Lung (tissue), 17 donors: ENCODE measurements at places on chromosomes 1 and 21. TPM values are rescaled to one million over a fixed set of nuclear protein-coding genes. Genes with fewer than 3 reads are reported as not detected.

DNA sequence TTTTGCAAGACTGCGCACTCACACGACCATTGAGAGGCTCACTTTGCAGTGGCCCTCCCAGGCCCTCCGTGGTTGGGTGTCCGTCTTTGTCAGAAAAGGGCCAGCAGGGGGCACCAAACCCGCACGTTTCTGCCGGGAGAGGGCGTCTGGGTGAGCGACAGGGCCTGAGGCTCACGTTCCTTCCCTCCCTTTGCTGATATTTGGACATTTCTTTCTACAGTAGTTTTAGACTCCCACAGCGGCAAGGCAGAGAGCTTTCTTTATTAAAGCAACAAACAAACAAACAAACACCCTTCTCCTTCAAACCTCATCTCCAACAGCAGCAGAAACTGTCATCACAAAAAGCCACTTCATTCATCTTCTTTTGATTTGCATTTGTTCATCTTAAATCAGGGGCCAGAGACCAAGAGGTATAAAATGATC lies 79.2 kb upstream of the WDR26 start:
- peak; percentile 89 for DNase-seq

DNA sequence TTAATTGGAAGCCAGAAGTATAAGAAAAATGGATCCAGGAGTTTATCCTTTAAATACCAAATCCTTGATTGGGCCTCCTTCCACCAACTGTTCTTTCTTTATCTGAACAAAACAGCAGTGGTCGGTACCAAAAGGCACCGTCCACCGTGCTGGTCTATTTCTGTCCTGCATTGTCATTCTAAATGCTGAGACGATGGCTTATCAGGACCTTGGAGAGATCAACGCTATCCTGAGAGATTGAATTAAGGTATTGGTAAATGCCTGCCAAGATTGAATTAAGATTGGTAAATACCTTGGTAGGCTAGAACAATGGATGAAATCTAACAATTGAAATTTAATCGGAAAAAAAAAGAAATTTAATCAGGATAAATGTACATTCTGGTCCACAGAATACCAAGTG lies 73.4 kb upstream of the SOD1 start:
- no peak for DNase-seq

ZNF593OS gene
- not detected for total RNA-seq

CRNN gene
- total RNA-seq, result not detected

SYT2 gene
- total RNA-seq, result 0.03 TPM

RPS6KC1 gene
- 14.7 TPM for total RNA-seq

- DNase-seq, result no peak
Measured at GRCh38 chr1:43329995-43330751, 7.4 kb upstream of the MPL start.

DNA sequence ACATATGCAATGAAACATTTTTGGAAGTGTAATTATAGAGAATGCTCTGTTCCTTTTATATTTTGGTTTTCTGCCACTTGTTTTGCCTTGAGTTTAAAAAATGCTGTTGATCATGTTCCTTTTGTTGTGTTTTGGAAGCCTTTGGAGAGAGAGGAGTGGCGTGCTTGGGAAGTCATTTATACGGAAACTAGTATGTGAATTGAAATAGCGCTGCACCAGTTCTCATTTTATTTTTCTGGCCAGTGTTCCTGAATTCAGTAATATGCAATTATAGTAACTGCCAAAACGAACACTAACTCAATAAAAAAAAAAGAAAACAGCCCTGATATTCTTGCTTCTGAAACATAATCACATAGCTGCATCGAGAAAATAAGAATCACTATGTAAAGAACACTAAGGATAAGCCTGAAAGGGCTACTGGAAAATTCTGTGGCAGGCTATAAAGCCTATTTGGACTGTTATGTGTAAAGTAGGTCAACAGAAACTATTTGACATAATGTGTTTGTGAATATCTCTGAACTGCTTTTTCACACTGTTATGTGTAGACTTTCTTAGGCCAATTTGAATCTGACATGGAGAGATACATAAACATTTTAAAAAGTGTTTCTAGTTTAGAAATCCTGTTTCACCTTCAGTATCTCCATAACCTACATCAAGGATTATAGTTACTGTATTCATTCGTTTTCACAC lies 742.0 kb downstream of the KCNT2 start:
- DNase-seq, result no peak

DNA sequence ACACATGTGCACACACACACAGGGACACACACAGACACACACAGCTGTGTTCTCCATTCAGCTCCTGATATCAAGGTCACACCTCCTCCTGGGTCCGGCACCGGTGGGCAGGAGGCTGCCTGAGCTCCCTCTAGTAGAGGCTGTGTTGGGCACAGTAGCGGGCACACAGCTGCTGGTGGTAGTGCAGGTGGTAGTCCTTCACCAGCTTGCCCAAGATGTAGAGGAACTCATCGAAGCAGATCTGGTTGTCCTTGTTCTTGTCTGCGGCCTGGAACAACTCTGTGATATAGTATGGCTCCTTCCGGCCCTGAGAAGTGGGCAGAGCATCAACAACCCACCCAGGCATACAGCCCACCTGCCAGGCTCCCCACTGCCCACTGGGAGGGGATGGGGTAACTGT lies 5.6 kb upstream of the S100A8 start:
- no peak for DNase-seq

GRCh38 chr21:44737706-44738354 lies 26.5 kb upstream of the TSPEAR start:
- no peak for DNase-seq

- DNase-seq, result no peak
Measured at GRCh38 chr21:42312626-42313104, 2.5 kb downstream of the TFF3 start.

GRCh38 chr1:8870103-8870502 lies 8.4 kb downstream of the ENO1 start:
- no peak for DNase-seq

KLHDC9 gene
- total RNA-seq, result 7.1 TPM

- DNase-seq, result no peak
Measured at GRCh38 chr1:32606565-32607371, 43.6 kb downstream of the ZBTB8OS start.

DNA sequence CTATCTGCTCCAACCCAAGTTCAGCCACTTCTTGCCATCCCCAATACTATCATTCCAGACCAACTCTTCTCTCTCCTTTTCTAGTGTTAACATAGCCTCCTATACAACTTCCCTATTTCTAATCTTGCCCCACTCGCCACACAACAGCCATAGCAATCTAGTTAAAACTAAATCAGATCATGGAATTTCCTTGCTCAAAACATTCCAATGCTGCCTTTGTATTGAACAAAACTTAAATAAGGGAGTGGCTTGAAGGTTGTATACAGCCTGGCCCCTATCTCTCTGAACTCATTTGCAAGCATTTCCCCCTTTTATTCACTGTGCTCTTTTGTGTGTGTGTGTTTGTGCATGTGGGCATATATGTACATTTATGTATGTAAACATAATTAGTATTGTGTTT lies 118.1 kb upstream of the SGIP1 start:
- peak; percentile 21 for DNase-seq

- no peak for DNase-seq
Measured at GRCh38 chr1:212860713-212861581, 2.9 kb downstream of the FLVCR1 start.

DNA sequence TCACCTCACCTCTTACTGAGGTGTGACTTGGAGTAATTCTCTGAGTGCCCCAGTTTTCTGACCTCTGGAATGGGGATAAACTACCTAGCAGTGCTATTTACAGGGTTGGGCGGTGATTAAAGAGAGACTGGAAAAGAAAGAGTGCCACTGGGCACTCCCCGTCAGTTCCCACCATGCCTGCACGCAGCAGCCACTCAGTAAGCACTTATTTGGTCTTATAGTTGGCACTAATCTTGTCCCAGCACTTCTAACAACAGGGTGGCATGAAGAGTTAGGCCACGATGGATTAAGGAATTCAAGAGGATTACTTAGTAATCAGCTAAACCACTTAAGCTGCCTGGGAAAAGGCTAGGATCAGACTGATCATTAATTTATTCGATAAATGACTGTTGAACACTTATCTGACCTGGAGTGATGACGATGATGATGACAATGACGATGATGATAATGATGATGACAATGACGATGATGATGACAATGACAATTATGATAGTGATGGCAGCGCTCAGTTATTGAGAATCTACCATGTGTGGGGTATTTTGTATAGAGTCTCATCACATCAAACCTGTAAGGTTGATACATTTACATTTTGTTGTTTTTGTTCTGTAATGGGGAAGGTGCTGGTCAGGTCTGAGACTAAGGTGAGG lies 5.4 kb downstream of the CITED4 start:
- DNase-seq, result no peak

- DNase-seq, result no peak
Measured at GRCh38 chr1:39529901-39530535, 38.6 kb downstream of the BMP8A start.

INPP5B gene
- total RNA-seq, result 40.8 TPM

- no peak for DNase-seq
Measured at GRCh38 chr1:4133297-4133938, 233.3 kb upstream of the C1orf174 start.

- peak; percentile 86 for DNase-seq
Measured at GRCh38 chr1:243713470-243714186, 136.4 kb downstream of the AKT3 start.

GRCh38 chr1:159120317-159120716 lies 43.8 kb upstream of the AIM2 start:
- no peak for DNase-seq

DNA sequence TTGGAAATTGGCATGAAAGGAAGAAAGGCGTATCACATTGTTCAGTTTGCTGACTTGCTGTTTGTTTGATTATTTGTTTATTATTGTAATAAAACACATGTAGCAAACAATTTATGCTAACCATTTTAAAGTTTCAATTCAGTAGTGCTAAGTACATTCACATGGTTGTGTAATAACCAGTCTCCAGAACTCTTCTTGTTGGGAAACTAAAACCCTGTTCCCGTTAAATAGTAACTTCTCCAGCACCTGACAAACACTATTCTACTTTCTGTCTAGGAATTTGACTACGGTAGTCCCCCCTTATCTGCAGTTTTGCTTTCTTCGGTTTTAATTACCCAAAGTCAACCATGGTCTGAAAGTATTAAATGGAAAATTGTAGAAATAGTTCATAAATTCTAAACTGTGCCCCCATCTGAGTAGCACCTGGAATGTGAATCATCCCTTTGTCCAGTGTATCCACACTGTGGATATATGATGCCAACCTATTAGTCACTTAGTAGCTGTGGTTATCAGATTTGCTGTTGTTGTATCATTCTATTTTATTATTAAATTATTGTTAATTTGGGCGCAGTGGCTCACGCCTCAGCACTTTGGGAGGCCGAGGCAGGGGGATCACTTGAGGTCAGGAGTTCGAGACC lies 5.5 kb downstream of the MORC3 start:
- peak; percentile 12 for DNase-seq

APOBEC4 gene
- 3.3 TPM for total RNA-seq

ILDR2 gene
- 0.52 TPM for total RNA-seq

DNA sequence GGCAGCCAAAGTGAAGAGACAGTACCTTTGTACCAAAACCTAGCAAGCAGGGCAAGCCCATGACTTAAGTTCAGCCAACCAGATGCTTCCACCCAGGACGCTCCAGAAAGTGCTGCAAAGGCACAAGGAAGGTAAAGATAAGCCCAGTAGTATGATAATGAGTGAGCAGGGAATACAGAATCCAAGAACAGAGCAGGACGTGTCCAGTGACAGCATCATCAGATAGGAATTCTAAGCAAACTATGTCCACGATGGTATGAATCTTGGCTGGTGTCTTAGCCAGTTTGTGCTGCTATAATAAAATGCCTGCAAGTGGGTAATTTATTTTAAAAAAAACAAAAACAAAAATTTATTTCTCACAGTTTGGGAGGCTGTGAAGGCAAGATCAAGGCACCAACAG lies 13.6 kb downstream of the GJA4 start:
- no peak for DNase-seq

ASPM gene
- total RNA-seq, result 0.55 TPM

- no peak for DNase-seq
Measured at GRCh38 chr1:202547215-202547614, 163.0 kb downstream of the SYT2 start.

- DNase-seq, result no peak
Measured at GRCh38 chr21:36728371-36729111, 29.6 kb downstream of the SIM2 start.

DNA sequence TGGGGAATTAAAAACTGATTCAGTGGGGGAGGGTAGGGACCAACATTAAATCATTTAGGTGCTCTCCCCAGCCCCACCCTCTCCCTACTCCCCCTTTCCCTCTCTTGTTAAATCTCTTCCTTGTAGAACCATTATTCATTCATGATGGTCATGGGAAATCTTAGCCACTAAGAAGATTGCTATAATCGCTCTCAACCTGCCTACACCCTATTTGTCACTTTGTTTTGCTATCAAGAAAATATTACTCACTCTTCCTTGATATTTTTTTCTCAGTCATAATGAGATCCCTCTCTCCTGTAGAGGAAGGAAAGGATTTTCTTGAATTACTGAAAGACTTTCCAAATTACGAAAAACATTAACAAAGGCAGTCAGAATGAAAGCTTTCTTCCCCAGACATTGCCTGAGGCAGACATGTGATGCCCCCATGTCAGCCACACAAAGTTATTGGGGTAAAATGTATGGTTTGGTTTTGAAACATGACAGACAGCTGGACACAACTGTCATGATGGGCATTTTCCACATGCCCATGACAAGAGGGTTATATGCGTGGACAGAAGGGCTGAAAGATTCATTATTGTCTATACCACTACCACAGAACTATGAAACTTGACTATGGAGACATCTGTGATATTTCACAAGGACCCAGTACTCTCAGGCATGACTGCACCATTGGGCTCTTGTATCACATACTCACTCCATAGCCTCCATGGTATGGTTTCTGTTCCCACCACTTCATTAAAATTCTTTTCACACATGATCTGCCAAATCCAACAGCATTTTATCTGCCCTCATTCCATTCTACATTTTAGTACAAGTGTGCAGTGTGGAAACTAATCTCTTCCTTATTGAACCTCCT lies 420.1 kb downstream of the DISC1 start:
- DNase-seq, result peak; percentile 95

DNA sequence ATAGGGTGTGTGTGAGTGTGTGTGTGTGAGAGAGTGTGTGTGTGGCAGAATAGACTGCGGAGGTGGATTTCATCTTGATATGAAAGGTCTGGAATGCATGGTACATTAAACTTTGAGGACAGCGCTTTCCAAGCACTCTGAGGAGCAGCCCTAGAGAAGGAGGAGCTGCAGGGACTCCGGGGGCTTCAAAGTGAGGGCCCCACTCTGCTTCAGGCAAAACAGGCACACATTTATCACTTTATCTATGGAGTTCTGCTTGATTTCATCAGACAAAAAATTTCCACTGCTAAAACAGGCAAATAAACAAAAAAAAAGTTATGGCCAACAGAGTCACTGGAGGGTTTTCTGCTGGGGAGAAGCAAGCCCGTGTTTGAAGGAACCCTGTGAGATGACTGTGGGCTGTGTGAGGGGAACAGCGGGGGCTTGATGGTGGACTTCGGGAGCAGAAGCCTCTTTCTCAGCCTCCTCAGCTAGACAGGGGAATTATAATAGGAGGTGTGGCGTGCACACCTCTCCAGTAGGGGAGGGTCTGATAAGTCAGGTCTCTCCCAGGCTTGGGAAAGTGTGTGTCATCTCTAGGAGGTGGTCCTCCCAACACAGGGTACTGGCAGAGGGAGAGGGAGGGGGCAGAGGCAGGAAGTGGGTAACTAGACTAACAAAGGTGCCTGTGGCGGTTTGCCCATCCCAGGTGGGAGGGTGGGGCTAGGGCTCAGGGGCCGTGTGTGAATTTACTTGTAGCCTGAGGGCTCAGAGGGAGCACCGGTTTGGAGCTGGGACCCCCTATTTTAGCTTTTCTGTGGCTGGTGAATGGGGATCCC lies 18.3 kb upstream of the HDAC1 start:
- DNase-seq, result peak; percentile 24
